ENCODE measurements at places on chromosomes 16 and 17. TPM values are rescaled to one million over a fixed set of nuclear protein-coding genes. Genes with fewer than 3 reads are reported as not detected.

Gene ATP1B2
- total RNA-seq: 5.5 TPM

Gene C16orf95
- total RNA-seq: 4.4 TPM

Gene QPRT
- 124 TPM for total RNA-seq

Gene CACNG5
- total RNA-seq: not detected

Gene ZG16B
- 1.4 TPM for total RNA-seq

Gene SLC16A11
- 0.18 TPM for total RNA-seq

Gene CHST6
- 6.3 TPM for total RNA-seq

All from adrenal gland (tissue), 19 donors.